ENCODE measurements at places on chromosomes 1 and 21.

DNA sequence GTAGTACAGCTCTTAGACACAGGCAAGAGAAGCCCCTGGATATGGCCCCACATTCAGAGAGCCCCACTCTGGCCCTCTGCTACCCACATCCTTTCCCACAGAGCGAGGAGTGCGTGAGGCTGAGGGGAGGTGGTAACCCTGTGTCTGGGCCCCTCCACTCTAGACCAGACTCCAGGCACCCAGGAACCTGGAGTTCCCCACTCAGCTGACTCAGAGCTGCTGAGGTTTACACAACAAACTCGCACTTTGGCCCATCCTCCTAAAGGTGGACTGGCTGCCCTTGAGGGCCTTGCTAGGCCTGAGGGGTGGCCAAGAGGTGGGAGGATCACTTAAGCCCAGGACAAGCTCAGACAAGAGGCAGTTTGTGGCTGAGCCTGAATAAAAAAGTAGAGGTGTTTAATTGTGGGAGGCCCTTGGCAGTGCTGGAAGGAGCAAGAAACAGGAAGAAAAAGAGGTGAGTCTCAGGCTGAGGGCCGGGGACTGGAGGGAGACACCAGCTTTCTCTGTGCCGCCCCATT, 10.7 kb downstream of the MR1 start:
- no peak for DNase-seq

GRCh38 chr1:45647248-45648021, 23.6 kb upstream of the CCDC17 start:
- no peak for DNase-seq

GRCh38 chr21:31795992-31796391, 64.1 kb upstream of the SCAF4 start:
- no peak for DNase-seq

GRCh38 chr1:100250807-100251206, 1.2 kb upstream of the DBT start:
- no peak for DNase-seq

DNA sequence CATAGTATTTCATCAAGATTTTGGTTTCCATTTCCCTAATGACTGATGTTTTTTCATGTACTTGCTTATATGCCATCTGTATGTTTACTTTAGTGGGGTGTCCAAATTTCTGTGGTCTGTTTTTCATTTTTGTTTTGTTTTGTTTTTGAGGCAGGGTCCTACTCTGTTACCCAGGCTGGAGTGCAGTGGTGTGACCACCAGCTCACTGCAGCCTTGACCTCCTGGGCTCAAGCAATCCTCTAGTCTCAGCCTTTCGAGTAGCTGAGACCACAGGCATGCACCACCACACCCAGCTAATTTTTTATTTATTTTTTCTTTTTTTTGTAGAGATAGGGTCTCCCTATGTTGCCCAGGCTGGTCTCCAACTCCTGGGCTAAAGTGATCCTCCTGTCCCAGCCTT, 378.0 kb upstream of the VAMP3 start:
- no peak for DNase-seq

DNA sequence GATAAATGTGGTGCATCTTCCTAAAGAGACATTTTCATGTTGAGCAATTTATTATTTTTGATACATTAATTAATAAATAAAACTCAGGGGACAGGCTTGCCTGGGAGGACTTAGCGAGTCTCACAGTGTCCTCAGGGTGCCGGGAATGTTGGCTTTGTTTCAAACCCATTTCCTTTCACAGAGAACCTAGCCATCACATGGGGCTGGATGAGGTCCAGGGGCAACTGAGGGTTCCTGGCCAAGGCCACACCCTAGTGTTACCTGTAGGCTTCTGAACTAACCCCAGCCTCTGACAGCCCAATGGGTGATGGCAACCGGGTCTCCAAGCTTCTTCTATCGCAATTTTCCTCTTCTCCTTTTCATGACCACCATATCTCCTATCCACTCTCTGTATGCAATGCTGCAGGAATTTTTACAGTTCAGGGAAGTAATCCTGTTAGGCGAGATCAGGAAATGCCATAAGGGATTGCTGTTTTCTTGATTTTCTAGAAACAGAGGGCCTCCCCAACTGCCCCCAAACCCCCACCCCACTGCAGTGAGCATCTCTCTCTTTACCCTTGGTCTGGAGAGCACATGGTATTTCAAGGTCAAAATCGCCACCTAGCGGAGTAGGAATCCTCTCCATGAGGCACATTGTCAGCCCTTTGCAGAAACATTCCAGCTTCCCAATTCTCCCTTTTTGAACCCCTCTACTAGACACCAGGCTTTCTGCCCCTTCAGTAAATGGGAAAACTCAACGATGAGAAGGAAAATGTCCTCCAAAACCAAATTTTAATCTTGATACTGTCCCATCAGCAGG, 22.1 kb upstream of the SMYD3 start:
- DNase-seq: no peak

GRCh38 chr1:212326541-212326940, 41.3 kb downstream of the PPP2R5A start:
- DNase-seq: no peak

- no peak for DNase-seq
These were observed 39.7 kb downstream of the CHML start for GRCh38 chr1:241600496-241600901.

GRCh38 chr21:35217504-35218060, 168.5 kb upstream of the RUNX1 start:
- no peak for DNase-seq

- DNase-seq: no peak
These were observed 649.5 kb upstream of the ADGRL2 start for GRCh38 chr1:81151206-81151605.

DNA sequence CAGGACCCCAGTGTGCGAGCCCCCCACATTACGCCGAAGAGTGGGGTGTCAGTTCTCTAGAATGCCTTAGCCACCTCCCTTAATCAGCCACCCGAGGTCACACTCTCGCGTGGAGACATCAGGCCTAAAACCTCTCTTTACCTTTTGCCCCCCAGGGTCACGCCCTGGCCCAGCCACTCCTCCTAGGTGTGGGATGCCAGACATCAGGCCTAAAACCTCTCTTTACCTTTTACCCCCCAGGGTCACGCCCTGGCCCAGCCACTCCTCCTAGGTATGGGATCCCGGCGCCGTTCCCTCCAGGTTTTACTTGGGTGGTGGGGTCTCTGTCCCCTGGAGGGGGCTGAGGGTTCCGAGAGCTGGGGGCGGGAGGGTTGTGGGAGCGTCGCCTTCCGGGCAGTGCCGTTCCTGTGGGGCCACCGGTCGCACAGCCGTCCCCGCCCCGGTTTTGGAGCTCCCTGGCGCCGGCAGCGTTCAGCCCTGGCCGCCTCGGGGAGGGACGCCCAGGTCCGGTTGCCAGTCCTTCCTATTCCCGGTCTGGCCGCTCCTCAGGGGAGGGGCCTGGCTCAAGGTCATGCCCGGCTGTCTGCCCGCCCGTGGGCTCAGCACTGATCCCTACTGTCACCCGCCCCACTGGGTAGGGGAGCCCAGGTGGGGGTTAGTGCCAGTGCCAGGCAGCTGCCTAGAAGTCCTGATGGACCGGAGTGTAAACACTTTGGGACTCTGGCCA, 882 bp downstream of the VPS13D start:
- no peak for DNase-seq

GRCh38 chr1:209661071-209661470, 8.8 kb upstream of the LAMB3 start:
- DNase-seq: no peak
